Myocyte (in vitro differentiated cells): ENCODE measurements at places on chromosomes 2 and 18. TPM values are rescaled to one million over a fixed set of nuclear protein-coding genes. Genes with fewer than 3 reads are reported as not detected.

Gene GPR45
- not detected in 2 replicates for total RNA-seq

Gene FBXO15
- total RNA-seq: 0.83 and 0.91 TPM in 2 replicates

Gene TMX3
- 96.9 and 103 TPM in 2 replicates for total RNA-seq

GRCh38 chr2:28086611-28087010 is 196.1 kb downstream of the BABAM2 start:
- no peak for DNase-seq

DNA sequence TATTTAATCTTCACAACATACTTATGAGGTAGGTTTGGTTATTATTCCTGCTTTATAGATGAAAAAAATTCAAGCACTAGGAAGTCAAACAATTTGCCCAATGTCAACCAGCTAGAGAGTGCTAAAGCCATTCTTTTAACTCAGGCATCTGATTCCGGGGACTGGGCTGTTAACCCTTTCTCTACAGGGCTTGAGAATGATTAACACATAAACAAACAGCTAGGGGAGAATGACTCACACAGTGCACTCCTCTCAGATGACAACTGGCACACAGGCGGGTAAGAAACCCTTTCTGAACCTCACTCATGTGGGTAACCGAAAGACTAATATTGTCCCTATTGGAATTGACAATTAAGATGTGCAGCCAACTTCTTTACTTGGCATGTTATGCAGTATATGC is 86.3 kb upstream of the FSHR start:
- DNase-seq: peak; percentile 75

DNA sequence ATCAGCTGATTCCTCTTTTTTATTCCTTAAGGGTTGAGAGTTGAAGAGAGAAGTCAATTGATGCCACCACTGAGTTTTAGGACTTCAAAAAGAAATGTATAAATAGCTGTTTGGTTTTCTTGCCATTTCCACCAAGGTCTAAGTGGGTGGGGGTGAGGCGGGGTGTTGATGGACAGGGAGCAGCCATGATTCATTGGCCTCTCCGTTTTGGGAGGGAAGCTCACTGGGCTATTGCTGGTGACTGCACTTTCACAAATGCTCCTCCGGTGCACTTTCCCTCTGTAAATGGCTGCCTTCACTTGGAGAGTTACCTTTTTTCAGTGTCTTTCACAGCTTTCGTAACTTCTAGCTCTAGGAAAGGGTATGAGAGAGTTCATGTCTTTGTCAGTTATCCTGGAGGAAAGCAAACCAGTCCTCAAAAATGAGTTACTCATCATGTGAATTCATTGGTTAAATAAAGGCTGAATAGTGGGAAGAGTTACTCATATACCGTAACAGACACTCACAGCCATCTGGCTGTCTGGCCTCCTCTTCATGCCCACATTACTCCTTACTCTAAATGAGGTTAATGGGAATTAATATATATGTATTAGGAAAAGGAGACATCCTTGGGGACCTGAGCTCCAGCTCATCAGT is 17.4 kb upstream of the CTAGE1 start:
- DNase-seq: no peak

GRCh38 chr2:237600205-237600846 is 9.8 kb upstream of the RAB17 start:
- peak; percentile 82 for DNase-seq

- no peak for DNase-seq
Measured at GRCh38 chr18:28541276-28541930, 364.5 kb upstream of the CDH2 start.

GRCh38 chr18:32760391-32760790 is 12.4 kb downstream of the KLHL14 start:
- no peak for DNase-seq
